ENCODE measurements at places on chromosomes 16 and 17.

- DNase-seq: no peak
Measured at GRCh38 chr16:75754141-75754540, 27.9 kb upstream of the CPHXL start.

- no peak for DNase-seq
Measured at GRCh38 chr17:49406421-49407061, 8.1 kb downstream of the PHB1 start.

- DNase-seq: no peak
Measured at GRCh38 chr17:4968486-4969046, 949 bp upstream of the SPAG7 start.

DNA sequence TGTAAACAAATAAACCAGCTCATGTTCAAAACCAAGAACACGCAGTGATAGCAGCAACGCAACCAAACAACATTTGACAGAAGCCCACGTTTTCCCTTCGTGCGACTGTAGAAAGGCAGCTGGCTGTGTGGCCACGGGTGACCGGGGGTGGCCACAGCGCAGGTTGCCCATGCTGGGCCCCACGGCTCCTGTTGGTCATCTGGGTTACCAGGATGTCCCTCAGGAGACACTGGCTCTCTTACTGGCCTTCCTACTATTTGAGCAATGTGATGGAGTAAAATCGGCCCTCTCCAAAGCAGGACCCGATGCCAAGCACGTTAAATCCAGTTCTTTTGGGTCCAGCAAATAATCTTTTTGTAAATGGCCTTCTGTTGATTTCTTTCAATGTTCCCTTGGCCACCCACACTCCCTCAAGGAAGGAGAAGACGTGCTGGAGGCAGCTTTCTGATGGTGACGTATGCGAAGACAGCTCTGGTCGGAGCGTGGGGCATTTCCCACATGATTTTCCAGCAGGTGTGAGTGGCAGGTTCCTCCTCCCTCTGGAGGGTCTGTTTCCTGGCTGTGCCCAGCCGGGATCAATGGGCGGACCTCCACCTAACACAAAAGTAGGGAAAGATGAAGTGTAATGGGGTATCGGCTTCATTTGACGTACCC lies 143.1 kb upstream of the CHMP6 start:
- peak; percentile 39 for DNase-seq

GRCh38 chr16:65767125-65767524 lies 599.4 kb upstream of the CDH5 start:
- no peak for DNase-seq

Measured in cardiac septum (tissue), 1 donor.